ENCODE measurements at places on chromosomes 1 and 21.

- DNase-seq = no peak
Measured at GRCh38 chr1:243559575-243560162, 290.4 kb downstream of the AKT3 start.

GRCh38 chr21:43975469-43976098 lies 36.5 kb upstream of the TRAPPC10 start:
- DNase-seq = peak; percentile 20

- DNase-seq = no peak
Measured at GRCh38 chr21:26165331-26165730, 5.2 kb downstream of the APP start.

DNA sequence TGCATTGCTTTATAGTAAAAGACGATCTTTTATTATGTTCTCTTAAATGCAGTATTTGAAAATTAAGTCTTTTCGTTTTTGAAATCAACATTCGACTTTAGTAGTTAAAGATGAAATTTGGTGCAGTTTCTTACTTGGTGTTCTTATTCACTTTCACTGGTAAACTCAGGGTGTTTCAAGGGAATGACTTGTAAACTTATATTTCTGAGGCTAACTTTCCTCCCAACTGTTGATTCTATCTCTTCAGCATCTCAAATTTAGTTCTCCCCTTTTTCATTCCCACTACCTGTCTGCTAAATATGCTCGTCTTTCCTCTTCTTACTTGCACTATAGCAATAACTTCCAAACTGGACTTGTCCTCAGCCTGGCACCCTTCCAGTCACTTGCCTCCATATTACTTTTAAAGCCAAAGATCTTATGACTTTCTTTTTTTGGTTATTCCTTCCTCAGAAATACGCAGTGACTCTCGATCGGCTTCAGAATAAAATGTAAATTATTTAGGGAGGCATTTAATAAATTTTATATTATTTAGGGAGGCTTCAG lies 988 bp downstream of the SLC35A3 start:
- no peak for DNase-seq

DNA sequence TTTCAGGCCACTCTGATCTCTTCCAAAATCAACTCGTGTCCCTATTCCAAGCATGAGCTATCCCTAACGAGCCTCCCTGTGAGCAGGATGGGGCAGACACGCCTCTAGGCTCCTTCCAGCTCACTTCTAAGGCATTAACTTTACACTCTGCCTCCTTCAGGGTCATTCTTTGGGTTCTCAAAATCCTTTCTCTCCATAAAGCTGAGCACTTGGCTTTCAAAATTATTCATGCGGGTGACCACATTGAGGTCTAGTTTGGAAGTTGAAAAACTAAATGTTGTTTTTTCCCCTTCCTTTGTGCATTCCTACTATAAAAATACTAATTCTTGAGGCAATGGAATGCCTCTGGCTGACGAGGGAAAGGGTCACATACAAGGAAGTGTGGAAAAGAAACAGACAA lies 33.5 kb upstream of the BMP8B start:
- DNase-seq = no peak

All from fibroblast of skin of left quadriceps (primary cell).